Dermis microvascular lymphatic vessel endothelial cell (primary cell): ENCODE measurements at places on chromosomes 12 and 14. TPM values are rescaled to one million over a fixed set of nuclear protein-coding genes. Genes with fewer than 3 reads are reported as not detected.

The SOAT2 gene
- not detected in 2 replicates for total RNA-seq

The ANKS1B gene
- 0.13 and 0.38 TPM in 2 replicates for total RNA-seq

The IL26 gene
- total RNA-seq, result not detected in 2 replicates

The TEP1 gene
- total RNA-seq, result 19.8 and 36.0 TPM in 2 replicates

The EID3 gene
- 1.4 and 2.7 TPM in 2 replicates for total RNA-seq

The BBOF1 gene
- total RNA-seq, result 0.76 and 0.77 TPM in 2 replicates

The SLCO1A2 gene
- total RNA-seq, result 0.26 TPM in 1 of 2 replicates, not detected in the other

- no peak for DNase-seq
Observed at GRCh38 chr14:75371297-75371696, 56.5 kb upstream of the JDP2 start.

DNA sequence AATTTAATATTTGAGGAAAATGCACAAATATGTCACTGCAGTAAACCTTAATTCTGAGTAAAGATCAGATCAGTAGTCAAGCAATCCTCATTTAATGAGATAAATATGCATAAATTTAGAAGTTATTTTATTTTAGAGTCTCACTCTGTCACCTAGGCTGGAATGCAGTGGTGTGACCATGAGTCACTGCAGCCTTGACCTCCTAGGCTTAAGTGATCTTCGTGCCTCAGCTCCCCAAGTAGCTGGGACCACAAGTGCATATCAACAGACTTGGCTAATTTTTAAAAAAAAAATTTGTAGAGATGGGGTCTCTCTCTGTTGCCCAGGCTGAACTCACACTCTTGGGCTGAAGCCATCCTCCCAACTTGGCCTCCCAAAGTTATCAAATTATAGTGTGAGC lies 41.3 kb downstream of the LMO3 start:
- DNase-seq, result no peak

- no peak for DNase-seq
Observed at GRCh38 chr12:98352218-98352811, 163.1 kb upstream of the TMPO start.

DNA sequence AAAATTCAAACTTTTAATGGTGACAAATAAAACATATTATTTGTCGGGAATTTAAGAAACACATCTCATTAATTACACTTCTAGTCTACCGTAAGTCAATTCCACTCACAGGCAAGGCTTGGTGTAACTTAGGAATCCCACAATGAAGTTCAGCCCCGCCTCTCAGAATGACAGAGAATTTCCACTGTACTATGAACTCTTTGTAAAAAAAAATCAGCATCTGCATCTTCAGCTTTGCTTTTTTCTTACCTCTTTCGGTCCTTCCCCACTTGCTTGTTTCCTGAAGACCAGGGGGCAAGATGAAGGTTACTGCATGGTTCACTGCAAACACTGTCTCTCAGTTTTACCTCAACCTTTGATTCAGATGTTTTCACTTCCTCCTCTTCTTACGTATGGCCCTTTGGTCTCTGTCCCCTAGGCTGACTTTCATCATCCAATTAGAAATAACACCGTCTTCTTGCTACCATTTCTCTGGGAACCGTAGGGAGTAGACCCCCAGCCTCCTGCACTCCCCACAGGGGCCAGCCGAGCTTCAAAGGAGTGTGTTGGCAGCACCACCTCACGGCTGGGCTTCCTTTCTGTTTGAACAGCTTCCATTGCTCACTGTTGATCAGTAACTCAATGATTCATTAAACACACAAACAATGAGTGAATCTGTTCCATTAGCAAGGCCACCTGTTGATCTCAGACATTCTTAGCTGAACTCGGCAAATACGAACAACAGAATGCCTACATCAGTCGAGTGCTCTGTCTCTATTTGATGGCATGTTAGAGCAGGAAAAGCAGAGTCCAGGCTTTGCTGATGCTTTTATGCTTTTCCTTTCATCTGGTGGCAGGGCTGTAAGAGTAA lies 343.0 kb downstream of the BMP4 start:
- DNase-seq, result peak; percentile 44

DNA sequence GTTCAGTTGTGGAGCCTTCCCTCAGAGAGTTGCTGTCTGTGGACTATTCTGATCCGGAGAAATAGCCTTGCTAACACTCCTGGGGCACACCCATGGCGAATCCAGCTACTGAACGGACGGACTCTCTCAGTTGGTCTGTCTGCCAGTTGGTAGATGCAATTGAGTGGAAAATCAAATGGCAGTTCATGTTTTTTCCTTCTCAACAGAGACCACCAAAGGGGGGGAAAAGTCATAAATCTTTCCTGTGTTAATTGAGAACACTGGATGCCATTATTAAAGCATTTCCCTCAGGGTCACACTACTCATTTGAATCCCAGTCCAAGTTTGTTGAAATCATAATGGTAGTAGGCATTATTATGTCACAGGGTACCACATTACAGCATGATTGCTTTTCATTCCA lies 354.3 kb upstream of the FAR2 start:
- DNase-seq, result no peak

DNA sequence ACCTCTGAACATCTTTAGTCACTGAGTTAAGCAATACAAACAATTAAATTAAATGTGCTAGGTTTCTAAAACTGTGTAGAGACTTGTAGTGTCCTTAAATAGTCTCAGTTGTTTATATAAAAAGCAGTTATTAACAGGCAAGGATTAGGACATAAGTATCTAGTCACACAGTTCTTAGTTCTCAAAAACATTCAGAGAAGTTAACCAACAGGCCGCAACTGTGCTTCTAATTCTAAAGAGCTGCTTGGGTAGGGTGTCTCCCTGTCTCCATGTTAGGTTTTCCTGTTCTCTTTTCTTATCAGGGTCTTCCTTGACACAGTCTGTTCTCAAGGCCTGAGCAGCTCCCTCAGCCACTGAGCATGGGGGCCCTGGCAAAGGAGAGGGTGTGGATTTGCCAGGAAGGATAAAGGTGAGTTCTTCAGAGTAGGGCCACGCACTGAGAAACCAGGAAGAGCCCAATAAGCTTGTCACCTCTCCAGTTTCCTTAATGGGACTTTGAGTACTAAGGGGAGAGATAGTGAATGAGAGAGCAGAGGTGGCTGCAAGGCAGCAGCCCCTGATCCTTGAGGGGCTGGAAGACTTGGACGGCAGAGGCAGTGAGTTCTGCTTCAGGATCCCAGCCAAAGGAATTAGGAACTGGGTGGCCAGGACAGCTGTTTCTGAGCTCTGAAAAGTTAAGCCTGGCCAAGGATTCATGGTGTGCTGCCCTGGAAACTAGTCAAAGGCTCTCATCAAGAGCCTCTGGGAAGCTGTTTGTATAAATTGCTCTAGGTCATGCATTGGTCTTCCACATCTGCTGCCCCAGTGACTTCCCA lies 177.3 kb downstream of the MYRFL start:
- DNase-seq, result no peak

DNA sequence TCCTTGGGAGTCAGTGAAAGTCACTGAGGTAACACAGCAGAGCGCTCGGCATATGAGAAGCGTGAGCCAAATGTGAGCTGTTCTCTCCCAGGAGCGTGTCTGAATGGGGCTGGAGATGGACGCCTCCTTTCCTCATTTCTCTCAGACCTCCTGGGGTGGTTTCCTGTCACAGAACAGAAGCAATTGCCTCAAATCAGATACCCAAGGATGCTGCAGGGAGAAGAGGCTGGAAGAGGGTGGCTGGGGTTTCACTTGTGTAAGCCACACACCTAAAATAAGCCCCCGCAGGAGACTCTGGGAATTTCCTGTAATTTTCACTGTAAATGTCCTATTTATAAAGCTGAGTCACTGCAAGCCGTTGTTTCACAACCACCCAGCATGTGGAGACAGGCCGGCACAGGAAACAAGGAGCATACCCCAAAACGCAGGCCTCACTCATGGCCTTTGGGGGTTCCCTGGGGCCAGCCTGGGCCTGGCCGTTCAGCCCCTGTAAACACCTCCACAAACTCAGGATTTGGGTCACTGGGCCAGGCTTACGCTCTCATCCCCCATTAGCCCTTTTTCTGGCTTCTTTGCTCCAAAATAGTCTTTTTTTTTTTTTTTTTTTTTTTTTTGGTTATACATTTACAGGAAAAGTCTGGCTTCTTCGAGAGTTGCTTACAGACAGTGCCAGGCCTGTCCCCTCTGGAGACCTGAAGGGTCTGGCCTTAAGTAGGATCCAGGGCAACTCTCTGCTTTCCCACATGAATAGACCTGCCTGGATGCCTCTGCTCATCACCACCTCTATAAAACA lies 55.3 kb downstream of the VCPKMT start:
- DNase-seq, result peak; percentile 84

- DNase-seq, result no peak
Observed at GRCh38 chr14:24179294-24179960, 7.5 kb downstream of the REC8 start.

DNA sequence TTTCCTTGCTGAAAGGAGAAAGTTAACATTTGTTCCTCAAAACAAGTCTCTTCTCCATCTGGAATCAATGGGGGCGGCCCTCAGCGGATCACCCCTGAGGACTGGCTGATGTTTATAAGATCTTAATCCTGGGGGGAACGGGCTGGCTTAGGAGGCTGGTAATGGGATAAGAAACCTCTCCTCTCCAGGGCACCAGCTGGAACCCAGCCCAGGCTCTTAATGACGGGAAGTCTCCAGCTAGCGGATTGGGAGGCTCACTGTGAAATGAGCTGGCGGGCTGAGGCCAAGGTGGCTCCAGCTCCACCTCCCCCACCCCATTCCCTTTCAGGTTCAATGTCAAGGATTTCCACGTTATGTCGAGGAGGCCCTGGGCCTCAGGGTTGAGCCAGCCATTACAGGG lies 1133.0 kb downstream of the VRK1 start:
- DNase-seq, result no peak

GRCh38 chr12:58804749-58805148 lies 115.6 kb downstream of the LRIG3 start:
- peak; percentile 2 for DNase-seq
